ENCODE measurements at places on chromosomes 6 and 20.
A peak's percentile ranks its signal among the peaks of the same experiment; 100 is the strongest.

DNA sequence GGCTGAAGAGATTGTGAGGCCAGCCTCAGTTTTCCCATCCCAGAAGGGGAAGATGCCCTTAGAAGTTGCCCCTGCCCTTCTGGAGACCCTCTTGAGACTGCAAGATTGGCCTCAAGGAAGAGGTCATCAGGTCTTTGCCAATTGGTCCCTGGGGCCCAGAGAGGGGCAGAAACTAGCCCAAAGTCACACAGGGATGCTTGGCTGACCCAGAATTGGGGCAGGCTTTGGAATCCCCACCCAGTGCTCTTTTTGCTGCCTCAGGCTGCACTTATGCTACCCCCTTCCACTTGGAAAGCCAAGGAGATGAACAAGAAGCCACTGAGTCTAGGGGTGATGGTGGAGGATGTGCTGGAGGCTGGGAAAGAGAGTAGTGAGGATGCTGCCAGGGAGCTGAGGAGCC lies 24.9 kb upstream of the FKBP1A start:
- no peak for DNase-seq

DNA sequence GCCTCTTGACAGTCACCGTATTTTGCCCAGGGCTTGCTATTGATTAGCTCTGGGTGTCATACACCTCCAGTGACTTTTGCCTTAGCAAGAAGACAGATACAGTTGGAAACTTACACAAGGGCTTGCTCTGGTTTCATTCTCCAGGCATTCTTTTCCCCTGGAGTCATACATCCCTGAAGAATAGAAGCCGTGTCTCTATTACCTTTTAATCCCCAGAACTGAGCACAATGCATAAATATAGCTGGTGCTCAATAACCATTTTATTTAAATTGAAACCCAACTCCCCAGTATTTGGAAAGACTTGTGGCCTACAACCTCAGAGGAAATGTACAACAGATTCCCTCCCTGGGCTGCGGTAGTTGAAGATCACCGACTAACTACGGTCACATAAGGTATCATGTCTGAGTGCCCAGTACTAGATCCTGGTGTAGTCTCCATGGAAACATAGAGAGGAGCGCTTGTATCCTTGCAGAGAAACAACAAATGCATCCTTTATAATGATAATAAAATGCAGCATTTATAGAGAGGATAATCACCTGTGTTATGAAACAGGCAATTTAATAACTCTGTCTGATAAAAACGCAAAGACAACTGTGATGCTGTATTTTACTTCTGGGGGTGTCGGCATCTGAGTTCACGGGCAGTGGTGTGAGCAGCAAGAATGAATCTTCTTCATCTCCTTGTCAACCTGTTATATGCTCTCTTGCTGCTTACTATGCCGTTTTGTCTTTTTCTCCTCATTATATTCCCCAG lies 401.2 kb upstream of the AGPAT4 start:
- no peak for DNase-seq

DNA sequence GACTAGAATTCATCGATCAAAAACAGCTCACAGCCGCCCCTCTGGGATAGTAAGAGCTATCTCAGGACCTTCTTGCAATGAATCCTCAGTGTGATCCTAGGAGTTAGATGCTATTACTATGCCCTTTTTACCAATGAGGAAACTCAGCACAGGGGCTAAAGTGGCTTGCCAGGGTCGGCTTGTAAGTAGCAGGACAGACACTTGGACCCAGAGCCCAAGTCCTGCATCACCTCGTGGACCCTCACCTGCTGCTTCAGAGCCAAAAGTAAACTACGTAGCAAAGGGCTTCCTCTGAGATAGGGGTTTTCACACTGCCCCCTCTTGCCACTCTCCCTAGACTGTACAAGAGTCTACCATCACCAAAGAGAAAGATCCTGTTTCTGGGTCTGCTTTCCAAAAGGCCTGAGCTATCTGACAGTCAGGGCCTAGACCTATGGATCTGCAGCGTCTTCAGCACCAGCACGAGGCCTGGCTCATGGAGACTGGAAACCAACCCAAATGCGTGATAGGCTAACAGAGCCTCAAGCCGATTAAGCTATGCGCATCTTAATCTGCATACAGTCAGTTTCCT lies 172.3 kb downstream of the ANKRD60 start:
- DNase-seq, result no peak

- no peak for DNase-seq
These were observed 55.0 kb upstream of the TBXT start for GRCh38 chr6:166222631-166223030.

DNA sequence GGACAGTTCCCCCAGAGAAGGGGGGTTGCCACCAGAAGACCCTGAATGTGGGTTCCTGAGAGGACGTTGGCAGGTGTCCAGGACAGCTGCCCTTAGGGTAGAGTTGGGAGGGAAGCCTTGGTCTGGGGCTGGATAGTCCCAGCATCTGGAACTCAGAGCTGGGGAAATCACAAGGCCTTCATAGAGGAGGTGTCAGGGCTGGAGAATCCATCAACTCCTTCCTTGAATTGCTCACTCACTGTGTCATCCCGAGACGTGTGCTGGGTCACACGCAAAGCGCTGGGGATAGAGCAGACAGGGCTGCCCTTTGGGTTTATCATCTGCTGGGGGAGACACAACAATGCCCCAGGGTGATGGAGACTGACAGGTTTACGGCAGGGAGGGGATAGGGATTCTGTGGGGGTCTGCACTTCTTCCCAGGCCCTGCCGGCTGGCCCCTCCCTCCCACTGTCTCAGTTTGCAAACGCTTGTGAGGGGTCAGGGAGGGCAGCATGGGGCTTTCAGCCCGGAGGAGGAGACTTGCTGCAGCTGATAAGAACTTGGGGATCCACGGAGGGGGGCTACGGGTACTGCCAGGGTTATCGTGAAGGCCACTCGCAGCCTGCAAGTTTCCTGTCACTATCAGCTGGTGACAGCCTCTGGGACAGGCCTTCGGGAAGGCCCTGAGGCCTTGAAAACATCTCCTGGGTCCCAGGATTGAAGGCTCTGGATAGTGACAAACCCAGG lies 18.6 kb downstream of the RBM38 start:
- DNase-seq, result no peak

DNA sequence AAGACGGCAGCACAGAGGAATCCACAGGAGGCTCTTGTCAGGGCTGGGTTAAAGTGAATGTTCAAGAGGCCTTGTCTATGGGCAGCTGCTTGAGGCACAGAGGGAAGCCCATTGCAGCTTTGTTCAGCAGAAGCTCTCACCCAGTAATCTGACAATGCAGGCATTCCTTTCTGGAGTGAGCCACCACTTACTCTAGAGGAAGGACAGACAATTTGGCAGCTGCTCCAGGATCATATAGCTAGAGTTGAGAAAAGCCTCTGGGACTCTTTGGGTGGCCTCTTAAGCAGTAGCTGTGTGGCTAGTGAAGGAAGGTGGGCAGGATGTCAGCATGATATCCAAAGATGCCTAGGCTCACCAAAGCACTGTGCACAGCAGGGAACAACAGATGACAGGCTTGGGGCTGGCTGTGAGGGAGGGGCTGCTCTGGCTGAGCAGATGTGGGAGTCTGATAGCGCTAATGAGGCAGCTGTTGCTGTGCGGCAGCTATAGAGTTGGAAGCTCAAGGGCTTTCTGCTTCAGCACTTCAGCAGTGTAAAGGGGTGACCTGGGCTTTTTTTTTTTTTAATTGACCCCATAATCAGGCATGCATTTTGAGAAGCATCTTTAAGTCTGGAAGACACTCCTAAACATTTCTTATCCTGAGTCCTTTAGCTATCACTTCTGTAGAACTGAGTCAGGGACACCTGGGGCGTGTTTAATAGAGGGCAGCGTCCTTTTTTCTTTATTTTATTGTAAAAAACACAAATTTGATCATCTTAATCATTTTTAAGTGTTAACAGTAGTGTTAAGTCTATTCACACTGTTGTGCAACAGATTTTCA lies 27.2 kb downstream of the CMTR1 start:
- DNase-seq, result peak; percentile 80

DNA sequence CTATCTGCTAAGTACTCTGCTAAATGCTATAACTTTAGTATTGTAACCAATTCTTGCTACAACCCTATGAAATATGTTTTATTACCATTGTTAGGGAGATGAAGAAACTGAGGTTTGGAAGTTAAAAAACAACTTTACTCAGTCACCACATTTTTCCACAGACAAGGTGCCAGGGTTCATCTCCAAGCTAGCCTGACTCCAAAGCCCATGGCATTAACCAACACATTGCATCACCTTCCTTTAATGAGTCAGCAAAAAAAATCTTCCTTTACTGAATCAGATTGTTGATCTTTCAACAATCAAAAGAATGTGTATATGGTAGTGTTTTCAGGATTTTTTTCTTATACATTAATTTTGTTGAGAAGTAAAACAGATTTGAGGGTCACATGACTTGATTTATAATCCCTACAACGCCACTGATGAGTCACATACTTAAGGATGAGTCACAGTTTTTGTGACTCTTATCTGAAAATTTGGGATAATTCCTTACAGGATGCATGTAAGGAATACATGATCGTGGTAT lies 41.5 kb downstream of the MAN1A1 start:
- DNase-seq, result no peak

DNA sequence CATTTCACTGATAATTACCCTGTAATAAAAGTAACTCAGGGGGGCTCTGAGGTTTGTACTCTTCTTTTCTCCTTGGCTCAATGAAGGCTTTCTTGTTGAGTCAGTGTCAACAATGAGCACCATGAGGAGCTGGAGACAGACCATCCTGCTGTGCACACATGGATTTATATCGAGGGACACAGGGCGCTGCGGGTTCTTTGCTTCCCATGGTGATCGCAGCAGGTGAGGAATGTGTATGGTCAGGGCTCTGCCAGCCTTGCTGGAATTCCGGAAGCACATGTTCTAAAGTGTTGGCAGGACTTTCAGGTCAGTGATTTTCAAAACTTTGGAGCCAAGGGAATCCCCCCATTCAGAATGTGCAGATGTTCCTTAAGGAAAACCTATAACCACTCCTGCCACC lies 27.1 kb downstream of the SMOC2 start:
- DNase-seq, result no peak

GRCh38 chr6:46756469-46757213 lies 9.9 kb downstream of the ANKRD66 start:
- no peak for DNase-seq

DNA sequence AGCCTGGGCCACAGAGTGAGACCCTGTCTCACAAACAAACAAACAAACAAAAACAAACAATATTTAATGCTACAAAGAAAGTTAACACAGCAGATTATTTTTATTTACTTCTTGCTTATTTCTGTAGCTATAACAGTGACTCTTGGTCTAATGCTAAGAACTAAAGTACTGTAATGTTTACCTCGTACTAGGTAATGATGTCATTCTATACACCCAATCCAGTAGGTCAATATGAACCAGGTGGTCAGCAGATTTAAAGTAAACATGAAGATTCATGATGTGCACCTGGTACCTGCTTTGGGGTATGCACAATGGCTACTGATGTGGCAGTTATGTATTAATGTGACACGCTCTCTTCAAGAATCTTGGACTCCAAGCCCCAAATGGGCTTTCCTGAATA lies 36.6 kb upstream of the CARMIL1 start:
- DNase-seq, result no peak

- no peak for DNase-seq
These were observed 28.4 kb downstream of the PAQR8 start for GRCh38 chr6:52390361-52390727.

GRCh38 chr6:63819831-63820230 lies 184.2 kb downstream of the PHF3 start:
- no peak for DNase-seq

- DNase-seq, result no peak
These were observed 40.4 kb downstream of the FAM8A1 start for GRCh38 chr6:17640477-17640917.

GRCh38 chr6:11043961-11044711 lies at the start of gene ELOVL2:
Gene ELOVL2 (minus strand): TSS chr6:11044305. CDS start chr6:11044230, 75 bp downstream.
- DNase-seq, result peak; percentile 87

GRCh38 chr20:10940941-10941340 lies 267.1 kb upstream of the JAG1 start:
- DNase-seq, result no peak

DNA sequence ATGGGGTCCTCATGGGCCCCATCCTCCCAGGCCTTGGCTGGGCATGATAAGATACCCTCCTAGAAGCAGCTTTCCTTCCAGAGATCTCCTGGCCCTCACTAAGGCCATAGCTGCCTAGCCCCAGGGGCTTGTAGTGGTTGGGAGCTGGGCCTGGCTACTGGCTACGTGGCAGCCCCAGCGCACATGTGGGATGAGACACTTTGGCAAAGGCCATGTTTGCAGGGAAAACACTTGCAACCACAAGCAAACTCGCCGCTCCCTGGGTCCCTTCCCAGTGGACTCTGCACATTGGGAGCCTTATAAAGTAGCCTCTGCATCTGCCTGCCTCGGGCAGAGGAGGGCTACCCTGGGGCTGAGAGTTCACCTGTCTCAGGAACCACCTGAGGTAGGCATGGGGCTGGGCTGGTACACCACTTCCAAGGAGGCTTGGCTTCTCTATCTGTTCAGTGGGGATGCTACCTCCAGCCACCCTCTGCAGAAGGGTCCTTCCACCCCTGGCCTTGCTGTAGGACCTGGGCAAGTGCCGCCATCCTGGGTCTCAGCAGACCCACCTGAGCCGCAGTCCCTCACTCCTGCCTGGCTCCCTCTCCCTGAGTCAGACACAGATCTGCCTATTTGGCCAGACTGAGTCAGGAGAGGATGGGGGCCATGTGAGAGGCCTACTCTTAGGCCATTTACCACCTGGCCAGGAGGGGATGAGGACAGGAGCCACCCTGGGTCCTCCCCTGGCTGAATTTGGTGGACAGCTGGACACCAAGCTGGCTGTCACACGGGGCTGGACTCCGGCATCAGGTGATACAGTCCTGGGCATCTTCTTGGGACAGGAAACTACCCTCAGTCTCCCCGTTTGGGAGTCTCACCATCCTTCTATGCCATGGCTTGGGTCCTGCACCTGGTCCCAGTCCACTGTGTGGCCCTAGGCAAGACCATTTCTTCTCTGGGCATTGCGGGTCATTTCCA lies at the start of gene BPIFB2:
Gene BPIFB2, plus strand, starts transcription at position 329 of the 960 bp plus-strand sequence. CDS start 871 bp downstream, outside the sequence.
- no peak for DNase-seq

DNA sequence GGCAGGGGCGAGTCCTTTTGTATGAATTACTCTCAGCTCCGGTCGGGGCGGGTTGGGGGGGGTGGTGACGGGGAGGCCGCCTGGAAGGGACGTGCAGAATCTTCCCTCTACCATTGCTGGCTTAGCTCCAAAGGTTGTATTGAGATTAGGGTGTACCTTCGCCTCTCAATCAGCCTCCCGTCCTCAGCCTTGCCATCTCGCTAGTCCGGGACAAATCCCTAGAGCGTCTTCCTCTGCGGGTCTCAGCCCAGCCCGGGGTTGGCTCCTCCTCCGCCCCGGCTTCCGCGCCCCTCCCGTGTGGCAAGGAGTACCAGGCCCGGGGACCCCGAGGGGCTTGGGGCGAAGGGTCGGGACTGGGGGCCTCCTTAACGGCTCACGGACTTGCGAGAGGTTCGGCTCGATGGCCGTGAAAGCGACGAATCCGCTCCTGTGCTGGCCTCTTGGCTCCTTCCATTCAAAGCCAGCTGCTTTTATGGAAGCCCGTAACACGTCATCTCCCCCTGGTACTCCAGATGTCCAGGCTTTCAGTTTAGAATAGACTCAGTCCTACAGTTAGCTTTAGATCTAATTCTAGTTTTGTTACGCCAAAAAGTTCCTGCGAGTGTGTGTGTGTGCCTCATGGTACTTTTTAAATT lies 636 bp upstream of the EEF1A1 start:
- no peak for DNase-seq
